ENCODE measurements at places on chromosomes 4 and X.

GRCh38 chr4:8248091-8248490, 21.5 kb upstream of the HTRA3 start:
- no peak for DNase-seq

DNA sequence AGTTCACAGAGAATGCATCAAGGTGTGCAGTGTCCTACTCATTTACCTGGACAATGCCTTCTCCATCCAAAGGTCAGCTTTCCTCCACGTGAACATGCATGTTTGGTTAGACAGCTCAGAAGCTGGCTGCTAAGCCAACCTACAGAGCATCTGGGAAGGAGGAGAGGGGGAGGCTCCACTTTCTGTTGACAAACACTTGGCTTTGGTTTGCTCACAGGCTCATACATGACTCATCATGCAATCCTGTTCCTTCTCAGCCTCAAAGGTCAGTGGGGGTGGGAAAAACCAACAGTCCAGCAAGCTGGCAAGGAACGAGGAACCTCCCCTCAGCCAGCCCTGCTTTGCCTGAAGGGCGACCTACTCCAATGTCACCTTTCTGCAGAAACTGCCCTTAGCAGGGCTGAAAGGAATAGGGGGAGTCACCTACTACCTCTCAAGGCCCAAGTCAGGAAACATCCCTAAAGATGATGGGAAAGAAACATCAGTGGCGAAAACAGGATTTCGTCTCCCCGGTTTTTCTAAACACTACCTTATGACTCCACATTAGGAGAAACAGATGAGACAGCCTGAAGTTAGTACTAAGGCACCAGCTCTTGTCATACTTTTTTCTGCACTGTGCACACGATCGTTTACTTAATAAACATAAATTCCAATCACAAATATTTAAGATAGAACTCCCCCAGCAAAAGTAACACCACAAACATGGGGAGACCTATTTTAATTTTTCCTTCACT, 37.9 kb downstream of the RELL1 start:
- DNase-seq = no peak

DNA sequence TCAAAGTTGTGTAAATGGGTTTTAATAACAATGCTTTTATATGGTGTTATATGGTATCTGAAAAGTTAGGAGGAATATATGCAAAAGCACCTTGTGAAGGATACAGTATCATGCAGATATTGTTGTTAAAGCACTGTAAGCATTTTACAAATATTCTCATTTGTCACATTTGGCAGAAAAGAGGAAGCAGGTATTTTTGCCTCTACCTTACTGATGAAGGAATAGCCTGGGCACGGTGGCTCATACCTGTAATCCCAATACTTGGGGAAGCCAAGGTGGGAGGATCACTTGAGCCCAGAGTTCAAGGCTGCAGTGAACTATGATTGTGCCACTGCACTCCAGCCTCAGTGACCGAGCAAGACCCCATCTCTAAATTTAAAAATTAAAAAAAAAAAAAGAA, 12.2 kb upstream of the GDPD2 start:
- no peak for DNase-seq

GRCh38 chrX:100652266-100652665, 8.3 kb downstream of the SRPX2 start:
- DNase-seq = no peak

DNA sequence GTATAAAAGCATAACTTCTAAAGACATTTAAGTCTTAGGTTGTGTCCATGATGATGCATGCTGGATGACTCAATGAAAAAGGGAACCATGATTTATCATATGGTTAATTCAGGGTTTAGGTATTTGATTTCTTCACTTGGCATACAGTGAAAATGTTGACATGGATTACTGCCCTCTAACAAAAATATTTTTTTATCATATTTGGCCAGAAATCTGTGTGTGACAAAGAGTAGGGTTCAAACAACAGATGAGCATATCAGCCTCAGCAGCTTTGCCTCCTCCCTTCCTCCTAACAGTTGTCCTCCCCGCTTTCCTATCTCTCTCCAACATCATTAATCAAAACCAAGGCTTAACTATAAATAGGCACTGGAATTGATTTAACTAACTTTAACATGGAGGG, 46.3 kb downstream of the ARHGAP6 start:
- DNase-seq = no peak

GRCh38 chr4:95289028-95289634, 259.6 kb downstream of the UNC5C start:
- no peak for DNase-seq

DNA sequence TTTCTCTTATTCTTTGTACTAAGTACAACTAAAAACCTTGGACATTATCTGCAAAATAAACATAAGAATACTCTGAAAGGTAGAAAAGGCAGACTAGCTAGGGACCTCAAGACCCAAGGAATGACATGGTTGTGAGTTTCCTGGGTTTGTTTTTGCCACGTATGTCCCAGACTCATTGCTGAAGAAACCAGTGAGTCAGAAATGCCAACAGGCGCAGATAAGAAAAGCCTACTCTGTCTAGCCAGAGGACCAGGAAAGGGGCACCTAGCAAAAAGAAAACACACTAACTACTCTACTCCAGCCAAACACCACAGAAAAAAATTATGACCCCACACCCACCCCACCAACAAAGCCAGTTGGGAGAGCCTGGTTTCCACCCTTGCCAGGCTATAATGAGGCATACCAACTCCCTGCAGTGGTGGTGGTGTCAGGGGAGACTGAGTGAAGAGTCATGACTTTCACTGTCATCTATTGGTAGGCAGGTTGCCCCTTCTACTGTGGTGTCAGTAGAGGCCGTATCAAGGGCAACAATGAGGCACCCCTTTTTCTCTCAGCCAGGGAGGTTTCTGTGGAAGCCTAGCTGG, 10.9 kb downstream of the MTMR1 start:
- DNase-seq = no peak

DNA sequence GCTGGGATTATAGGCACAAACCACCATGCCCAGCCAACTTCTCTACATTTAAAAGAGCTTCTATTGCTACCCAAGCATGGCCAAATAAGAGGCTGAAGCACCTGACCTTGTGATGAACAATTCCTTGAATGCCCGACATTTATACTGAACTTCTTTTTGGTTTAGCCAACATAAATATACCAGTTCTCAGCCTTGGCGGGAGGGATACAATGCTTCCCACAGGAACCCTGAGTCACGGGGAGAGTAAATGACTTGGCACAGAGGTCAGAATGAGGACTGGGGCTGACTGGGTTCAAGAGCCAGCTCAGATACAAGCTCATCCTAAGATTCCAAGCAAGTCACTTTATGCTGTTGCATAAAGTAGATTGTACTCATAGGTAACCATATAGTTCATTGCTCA, 6.1 kb downstream of the HOPX start:
- DNase-seq = no peak

DNA sequence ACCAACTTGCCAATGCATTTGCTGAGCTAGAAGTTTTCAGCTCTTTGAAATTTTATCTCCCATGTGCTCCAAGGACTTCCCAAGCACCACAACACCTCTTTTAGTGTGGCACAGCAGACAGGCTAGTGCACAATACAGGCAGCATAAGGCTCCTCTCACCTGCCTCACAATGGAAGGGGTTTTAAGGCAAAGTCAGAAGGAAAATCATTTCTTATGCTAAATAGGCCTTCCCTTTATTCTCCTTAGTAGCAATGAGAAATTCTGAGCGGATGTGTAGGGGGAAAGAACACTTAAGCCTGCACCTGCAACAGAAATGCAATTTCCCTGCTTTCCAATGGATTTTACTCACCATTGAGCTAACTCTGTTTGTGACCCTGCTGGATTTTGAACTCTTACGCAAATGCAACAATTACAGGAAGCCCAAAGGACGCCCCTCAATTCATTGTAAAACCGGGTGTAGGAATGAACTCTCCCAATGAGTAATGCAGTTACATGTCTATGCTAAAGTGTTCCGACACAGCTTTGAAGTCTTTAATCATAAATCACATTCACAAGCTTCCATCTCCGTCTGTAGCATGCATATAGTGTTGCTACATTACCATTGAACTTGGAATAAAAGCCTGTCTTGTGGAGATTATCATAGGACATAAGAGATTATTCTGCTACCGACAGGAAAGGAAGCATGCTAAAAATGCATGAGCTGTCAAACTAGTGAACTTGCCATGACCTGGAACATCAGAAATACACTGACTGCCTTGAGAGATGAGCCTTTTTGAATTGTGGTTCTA, 1084.9 kb downstream of the RPA4 start:
- DNase-seq = no peak

- no peak for DNase-seq
Measured at GRCh38 chrX:981791-982626, 230.4 kb downstream of the CRLF2 start.

DNA sequence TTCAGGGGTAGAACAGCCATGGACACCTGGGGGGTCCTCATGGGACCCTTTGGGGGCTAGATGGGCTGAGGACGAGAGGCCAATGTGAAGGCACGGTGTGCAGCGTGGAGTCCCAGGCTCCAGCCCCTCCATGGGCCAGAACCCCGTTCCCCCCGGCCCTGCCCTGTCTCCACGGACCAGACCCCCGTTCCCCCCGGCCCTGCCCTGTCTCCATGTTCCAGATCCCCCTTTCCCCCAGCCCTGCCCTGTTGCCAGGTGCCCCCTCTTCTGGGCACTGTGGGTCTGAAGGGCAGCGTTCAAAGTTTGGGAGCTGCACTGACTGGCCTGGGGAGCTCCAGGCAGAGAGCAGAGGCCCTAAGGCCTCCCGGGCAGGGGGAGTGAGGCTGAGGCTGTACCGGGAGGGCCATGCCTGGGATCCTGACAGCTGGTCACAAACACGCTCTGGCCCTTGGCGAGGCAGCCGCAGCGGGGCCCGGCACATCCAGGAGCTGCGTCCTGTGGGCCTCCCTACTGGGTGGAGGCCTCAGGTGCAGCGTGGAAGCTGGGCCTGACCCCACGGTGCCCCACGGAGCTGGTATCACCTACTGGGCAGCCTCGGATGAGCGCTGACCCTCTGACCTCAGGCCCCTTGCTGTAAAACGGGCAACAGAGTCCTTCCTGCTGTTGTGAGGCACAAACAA, 8.9 kb downstream of the DGKQ start:
- no peak for DNase-seq

- DNase-seq = no peak
Measured at GRCh38 chr4:11355226-11355625, 73.5 kb downstream of the HS3ST1 start.

DNA sequence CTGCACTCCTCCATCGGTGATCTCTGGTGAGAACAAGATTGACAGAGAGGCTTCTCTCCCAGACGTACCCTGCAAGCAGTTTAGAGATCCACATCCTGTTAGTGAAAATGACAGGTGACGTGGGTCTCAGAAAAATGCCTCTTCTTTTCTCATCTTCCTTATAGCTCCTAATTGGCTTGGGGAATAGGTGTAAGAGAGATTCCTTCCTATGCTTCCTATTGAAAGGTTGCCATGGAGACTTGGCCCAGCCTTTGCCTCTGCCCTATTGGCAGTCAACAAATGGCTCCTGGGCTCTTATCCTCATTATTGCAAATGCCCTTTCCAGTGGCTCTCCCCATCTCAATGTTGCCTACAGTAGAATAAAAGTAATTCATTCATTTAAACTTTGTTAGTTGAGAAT, 26.5 kb upstream of the DGKK start:
- DNase-seq = no peak

DNA sequence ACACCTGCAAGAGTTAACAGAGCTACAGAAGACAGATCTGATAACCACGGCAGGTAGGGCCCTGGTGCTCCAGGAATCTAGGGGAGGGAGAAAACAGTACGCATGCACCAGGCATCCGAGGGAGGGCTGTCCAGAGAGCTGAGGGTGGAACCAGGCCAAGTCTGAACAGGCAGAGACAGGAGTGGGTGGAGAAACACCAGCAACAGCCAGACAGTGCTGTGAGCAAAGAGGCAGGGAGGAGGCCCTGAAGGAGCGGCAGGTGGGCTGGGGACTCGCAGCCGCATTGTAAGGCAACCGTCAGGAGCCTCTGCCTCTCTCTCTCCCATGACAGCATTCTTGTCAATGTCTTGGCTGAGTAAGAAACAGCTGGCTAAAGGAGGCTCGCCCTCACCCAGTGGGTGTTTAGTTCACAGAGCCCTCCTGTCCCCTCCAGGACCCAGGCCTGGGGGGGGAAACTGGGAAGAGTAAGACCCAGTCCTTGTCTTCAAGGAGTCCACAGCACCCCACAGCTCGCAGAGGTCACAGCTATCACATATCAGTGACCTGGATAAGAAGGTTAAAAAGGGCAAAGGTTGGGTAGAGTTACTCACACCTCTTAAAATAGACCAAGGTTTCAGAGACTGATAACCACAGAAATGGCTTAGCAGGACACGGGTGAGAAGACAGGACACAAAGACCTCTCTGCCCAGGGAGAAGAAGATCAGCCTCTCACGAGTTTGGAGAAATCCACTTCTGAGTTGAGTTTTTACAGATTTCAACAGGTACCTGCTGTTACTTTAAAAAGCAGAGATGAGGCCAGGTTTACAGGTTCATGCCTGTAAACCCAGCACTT, 10.5 kb downstream of the ACSL1 start:
- DNase-seq = no peak

DNA sequence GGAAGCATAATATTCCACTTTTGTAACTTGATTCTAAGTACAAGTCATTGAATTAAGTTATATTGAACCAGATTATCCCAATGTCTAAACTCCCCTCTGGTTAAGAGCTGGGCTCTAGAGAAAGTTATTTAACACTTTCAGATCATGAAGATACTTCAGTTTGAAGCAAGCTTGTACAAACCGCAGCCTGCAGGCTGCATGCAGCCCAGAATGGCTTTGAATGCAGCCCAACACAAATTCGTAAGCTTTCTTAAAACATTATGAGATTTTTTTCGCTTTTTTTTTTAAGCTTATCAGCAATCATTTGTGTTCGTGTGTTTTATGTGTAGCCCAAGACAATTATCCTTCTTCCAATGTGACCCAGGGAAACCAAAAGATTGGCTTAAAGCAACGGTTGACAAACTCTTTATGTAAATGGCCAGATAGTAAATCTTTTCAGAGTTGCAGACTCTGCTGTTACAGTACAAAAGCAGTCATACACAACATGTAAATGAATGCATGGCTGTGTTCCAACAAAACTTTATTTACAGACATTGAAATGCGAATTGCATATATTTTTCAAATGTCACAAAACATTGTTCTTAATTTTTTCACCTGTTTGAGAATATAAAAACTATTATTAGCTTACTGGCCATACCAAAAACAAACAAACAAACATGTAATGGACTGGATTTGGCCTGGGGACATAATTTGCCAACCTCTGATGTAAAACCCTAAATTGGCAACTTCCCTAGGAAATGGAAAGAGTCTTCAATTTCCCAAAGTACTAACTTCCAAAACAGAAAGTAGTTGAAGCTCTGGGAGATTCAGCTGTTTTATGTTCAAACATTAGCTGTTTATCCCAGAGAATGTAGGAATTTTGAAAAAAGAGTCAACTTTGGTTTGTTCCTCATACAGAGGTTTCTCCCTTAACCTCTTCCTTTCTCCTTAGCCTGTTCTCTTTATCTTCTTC, 201.1 kb upstream of the MBNL3 start:
- no peak for DNase-seq

DNA sequence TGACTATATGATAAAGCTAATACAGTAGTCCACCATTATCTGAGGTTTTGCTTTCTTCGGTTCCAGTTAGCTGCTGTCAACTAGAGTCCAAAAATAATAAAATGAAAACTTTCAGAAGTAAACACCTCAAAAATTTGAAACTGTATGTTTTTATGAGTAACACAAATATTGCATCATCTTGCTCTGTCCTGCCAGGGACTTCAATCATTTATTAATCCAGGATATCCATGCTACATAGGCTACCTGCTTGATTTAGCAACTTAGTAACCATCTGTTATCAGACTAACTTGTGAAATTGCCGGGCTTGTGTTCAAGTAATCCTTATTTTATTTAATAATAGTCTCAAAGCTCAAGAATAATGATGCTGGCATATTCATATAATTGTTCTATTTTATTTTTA, 1537.8 kb upstream of the PABPC4L start:
- no peak for DNase-seq

GRCh38 chrX:44980403-44980802, 107.4 kb downstream of the KDM6A start:
- no peak for DNase-seq

Measured in stimulated activated CD8-positive, alpha-beta memory T cell treated with anti-CD3 and anti-CD28 coated beads, Interleukin-2, amount 100 ng/mL, for 48 hours (primary cell).